ENCODE measurements at places on chromosomes 11 and 22.

GRCh38 chr11:45366619-45367190 lies 80.6 kb upstream of the SYT13 start:
- DNase-seq: no peak

DNA sequence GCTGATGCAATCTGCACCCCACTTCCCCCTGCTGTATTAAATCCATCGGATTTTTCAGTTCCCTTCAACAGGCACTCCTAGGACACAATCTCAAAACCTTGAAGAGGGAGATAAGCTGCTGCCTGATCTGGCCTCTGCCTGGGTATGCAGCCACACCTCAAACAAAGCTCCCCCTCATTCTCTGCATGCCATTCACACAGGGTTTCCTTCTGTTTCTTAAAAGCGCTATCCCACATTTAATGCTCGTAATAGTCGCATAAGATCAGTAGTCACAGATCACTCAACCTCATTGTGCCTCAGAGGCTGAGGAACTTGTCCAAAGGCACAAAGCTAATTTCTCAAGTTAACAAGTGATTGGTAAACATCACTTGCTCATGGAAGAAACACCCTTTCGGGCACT lies 34.0 kb downstream of the UQCR10 start:
- no peak for DNase-seq

- no peak for DNase-seq
Observed at GRCh38 chr22:24068717-24069297, 57.7 kb downstream of the CABIN1 start.

DNA sequence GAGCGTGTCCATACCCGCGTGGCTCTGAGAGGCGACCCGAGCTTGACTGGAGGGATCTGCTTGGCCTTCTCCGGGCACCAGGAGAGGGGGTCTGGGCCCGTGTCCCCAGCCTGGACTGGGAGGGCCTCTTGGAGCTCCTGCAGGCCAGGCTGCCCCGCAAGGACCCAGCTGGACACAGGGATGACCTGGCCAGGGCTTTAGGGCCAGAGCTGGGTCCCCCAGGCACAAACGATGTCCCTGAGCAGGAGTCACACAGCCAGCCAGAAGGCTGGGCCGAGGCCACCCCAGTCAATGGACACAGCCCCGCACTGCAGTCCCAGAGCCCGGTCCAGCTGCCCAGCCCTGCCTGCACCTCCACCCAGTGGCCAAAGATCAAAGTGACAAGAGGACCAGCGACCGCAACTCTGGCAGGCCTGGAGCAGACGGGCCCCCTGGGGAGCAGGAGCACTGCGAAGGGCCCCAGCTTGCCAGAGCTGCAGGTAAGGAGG lies 38.2 kb downstream of the TRIOBP start:
- DNase-seq: no peak

- DNase-seq: no peak
Observed at GRCh38 chr11:132821499-132821898, 710.8 kb downstream of the OPCML start.

- no peak for DNase-seq
Observed at GRCh38 chr22:27032091-27032761, 374.8 kb downstream of the MIAT start.

GRCh38 chr11:84243629-84244263 lies 957.6 kb upstream of the CCDC90B start:
- DNase-seq: no peak

DNA sequence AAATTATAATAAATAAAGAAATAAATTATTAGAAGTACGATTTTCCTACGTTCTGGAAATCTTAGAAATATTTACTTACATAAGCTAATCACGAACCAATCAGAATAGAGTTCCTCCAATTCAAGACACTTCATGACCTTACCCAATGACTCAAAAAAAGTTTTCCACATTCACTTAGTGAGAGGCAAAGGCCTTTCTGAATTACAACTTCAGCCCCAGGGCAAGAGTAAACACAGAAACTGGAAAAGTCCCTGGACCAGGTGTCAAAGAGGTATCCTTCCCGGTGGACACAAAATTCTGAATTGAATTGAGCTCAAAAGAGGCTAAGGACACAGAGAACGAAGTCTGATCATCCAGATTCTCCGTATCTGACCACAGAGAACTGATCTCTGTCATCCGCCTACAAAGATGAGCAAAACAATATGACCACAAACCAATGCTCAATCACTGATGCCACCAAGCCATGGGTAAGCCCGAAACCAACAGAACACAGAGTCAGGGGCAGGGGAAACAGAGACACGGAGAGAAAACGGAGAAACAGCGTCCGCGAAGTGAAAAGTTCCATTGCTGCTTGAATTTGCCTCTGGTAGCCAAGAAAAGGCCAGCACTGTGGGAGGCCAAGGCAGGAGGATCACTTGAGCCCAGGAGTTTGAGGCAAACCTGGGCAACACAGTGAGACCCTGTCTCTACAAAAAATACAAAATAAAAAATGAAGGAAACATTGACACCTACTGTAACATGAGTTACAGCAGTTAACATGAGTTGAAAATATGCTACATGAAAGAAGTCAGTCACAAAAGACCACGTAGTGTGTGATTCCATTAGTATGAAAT lies 6.8 kb downstream of the BID start:
- no peak for DNase-seq

DNA sequence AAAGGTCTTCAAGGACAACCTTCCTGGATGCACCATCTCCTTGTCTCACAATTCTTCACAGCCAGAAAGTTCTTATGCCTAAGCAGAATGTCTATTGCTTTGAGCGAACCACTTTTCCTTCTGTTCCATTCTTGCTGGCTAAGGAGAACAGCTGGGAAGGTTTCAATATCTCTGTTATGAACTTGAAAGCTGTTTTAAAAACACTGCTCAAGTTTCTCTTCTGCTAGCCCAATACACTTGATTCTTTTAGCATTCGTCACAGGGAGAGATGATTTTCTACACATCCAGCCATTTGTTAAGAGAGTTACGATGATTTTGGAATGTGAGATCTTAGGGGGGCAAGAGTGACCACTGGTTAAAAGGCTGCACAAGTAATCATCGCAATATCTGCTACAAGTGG lies 249.3 kb downstream of the KIRREL3 start:
- no peak for DNase-seq

- no peak for DNase-seq
Observed at GRCh38 chr22:31378123-31378522, 21.3 kb upstream of the DRG1 start.

DNA sequence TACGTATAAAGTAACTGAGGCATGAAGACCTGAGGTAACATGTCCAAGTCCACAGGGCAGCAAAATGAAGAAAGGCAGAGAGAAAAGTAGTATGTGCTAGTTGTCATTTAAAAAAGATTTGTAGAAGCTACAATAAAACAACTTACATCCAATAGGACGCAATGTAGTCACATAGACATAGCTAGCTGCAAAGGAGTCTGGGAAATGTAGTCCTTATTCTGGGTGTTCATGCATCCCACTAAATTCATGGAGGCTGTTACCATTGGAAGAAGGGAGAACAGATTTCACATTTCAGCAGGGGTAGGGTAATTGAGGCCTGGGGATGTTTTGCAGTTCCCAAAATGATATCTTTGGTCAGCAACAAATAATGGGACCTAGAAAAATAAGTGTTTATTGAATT lies 571.4 kb downstream of the MIAT start:
- no peak for DNase-seq

- DNase-seq: no peak
Observed at GRCh38 chr22:48078825-48079224, 1316.4 kb downstream of the TBC1D22A start.

DNA sequence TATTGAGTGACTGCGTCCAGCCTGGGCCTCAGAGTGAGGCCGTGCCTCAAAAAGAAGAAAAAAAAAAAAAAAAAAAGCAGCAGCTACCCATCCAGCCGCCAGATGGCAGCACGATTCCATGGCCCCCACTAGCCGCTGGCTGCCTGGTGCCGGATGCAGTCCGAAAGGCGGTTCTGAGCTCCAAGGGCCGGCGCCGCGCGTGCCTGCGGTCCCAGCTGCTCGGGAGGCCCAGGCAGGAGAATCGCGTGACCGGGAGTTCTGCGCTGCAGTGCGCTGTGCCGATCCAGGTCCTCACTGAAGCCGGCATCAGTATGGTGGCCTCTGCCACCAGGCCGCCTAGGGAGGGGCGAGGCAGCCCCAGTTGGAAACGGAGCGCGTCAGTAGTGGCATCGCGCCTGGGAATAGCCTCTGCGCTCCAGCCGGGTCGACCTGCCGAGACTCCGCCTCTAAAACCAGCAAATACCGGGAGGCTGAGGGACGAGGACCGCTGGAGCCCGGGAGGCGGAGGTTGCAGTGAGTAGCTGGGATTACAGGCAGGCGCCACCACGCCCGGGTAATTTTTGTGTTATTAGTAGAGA lies 19.3 kb downstream of the SCARF2 start:
- DNase-seq: peak; percentile 34

- DNase-seq: no peak
Observed at GRCh38 chr22:49958931-49959781, 1.4 kb upstream of the PIM3 start.

DNA sequence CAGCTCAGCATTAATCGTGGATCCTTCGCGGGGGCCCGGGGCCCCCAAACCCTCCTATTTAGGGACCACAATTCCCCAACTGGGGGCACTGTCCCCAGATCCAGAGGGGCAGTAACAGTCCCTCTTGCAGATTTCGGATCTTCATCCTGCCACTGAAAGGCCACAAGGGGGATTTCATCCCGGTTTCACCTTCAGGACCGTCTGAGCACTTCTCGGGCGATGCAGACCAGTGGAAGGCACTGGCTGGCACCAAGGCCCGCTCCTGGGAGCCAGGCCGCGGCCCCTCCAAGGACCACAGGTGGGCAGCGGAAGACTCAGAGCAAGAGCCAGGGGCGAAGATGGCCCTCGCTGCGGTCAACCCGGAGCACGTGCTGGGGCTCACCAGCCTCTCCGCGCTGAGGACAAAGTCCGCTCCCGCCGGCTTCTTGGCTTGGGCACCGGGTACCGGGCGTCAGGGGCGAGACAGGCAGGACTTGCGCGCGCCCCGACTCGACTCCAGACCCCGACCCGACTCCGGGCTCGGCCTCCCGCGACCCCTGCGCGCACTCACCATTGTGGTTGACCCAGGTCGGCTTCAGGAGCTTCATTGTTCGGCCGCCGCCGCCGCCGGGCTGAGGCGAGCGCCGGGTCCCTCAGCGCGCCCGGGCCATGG lies 517 bp downstream of the HIRA start:
- no peak for DNase-seq

GRCh38 chr11:45805305-45806071 lies 539 bp downstream of the SLC35C1 start:
- peak; percentile 49 for DNase-seq

GRCh38 chr11:134277183-134278001 lies 1.2 kb downstream of the GLB1L3 start:
- DNase-seq: no peak

- DNase-seq: no peak
Observed at GRCh38 chr11:20010851-20011225, 149.4 kb downstream of the DBX1 start.

DNA sequence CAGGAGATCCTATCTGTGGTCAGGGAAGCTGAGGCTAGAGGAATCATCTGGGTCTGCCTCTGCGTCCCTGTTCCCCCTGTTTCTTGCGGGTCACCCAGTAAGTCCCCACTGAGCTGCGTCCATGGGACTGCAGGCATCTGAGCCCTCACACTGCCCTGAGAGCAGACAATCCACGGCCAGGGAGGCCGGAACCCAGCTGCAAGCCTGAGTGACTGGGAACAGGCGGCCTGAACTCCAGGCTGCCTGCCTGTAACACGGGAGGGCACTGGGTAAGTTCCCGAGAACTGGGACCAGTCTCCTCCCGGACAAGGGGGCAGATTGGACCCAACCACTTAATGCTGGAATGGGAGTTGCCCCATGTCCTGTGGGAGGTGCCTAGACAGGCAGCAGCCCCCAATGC lies 727.4 kb downstream of the BRD1 start:
- DNase-seq: no peak

GRCh38 chr11:5476186-5476819 lies 12.2 kb upstream of the OR52D1 start:
- DNase-seq: peak; percentile 40

DNA sequence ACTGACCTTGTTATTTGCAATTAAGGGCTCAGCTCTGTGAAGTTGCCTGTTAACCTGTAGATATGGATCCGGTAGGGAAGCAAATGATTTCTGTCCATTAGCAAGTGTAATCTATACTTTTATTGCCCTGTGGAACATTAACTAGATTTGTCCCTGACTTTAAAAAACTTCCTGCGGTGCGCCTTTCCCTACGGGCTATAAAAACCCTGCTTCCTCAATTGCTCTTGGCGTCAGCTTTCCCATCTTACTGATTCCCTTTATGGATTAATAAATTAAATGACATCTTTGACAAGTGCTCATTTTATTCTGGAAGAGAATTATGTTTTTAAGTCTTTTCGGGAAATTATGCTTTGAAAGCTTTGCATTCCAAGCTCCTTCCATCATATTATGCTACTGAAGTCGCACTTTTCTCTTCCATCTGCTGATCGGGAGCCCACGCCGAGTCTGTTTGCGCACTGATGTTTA lies 18.3 kb upstream of the CLMP start:
- no peak for DNase-seq

GRCh38 chr11:134070342-134070845 lies 1.5 kb downstream of the JAM3 start:
- no peak for DNase-seq

GRCh38 chr11:86066657-86067008 lies 2.3 kb downstream of the PICALM start:
- no peak for DNase-seq

- DNase-seq: no peak
Observed at GRCh38 chr11:82676483-82677094, 57.1 kb downstream of the FAM181B start.

GRCh38 chr22:21650823-21651520 lies 8.9 kb downstream of the SDF2L1 start:
- no peak for DNase-seq

- no peak for DNase-seq
Observed at GRCh38 chr22:38941488-38941987, 15.9 kb upstream of the APOBEC3A start.

DNA sequence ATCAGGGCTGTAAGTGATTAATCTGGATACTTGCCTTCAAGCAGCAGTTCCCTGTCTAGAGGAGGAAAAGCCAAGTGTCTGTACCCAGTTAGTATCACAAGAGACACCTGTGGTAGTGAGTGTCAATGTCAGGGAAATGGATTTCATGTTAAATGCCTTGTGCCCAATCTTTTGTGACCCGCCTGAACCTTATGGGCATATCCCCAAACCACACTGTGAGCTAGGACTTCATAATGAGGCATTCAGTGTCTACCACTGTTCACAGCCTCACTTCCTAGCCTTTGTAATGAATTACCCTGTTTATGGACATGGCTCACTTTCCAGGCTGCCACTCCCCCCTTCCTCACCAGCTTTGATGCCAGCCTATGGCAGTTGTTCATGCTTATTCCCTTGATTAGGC lies 125.1 kb downstream of the TRIM44 start:
- DNase-seq: no peak

DNA sequence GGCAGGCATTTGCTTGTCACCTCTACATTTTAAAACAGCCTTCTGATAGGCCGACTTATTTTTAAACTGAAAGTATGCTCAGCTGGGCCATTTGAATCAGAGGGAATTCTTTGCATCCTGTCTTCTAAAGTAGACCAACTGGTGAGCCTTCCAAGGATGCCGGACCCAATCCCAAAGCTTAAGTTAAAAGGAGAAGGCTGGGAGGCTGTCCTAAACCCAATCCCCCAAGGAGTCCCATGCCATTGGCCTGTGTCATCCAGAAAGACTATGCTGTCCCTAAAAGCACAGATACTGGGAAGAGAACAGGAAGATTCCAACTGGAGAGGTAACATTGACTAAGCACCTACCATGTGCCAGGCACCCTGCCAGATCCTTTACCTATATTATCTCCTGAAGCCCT lies 18.0 kb downstream of the TENM4 start:
- DNase-seq: no peak

- peak; percentile 87 for DNase-seq
Observed at GRCh38 chr11:3160252-3161031, 4.7 kb downstream of the OSBPL5 start.
